Activated CD4-positive, alpha-beta memory T cell treated with anti-CD3 and anti-CD28 coated beads for 36 hours (primary cell): ENCODE measurements at places on chromosomes 16 and 17. TPM values are rescaled to one million over a fixed set of nuclear protein-coding genes. Genes with fewer than 3 reads are reported as not detected.

KCNH6 gene
- not detected for total RNA-seq

NPW gene
- total RNA-seq: 1.3 TPM

DERL2 gene
- total RNA-seq: 57.8 TPM

IKZF3 gene
- 51.2 TPM for total RNA-seq

EVI2A gene
- 25.5 TPM for total RNA-seq

DNA sequence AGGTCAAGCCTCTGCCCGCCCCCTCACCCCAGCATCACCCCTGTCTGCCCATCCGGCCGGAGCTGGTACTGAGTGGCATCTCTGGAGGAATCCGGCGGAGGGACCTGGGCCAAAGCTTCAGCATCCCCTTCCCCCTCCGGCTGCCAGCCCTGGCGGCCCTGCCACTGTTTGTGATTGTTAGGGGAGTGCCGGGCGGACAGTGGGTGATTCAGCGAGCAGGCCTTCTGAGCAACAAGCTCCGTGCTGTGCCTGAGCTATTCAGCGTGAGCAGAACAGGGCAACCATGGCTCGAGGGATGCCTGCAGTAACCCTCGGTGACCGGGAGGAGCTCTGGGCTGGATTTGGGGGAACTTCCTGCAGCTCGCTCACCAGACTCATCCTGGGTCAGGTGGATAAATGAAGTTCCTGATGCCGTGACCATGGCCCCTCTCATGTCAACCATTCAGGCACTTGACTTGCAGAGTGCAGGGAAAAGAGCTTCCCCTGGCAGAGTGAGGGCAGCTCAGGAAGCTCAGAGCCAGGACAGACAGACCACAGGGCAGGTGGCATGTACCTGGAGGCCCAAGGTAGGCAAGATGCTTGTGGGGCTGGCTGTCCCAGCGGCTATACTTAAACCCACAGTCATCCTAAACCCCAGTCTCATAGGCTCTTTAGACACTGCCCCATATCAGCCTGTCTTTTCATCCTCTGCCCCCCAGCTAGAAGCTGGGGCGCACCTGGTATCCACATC is 24.3 kb upstream of the MLKL start:
- peaks cover 4% of the 10 kb centered on the region for H3K27me3 ChIP-seq
- DNase-seq: no peak
- H3K36me3 ChIP-seq: peaks cover 4% of the 10 kb centered on the region

- peaks cover 80% of the 10 kb centered on the region for H3K4me1 ChIP-seq
- peak overlapping the region; percentile 82 for H3K27ac ChIP-seq
- H3K27me3 ChIP-seq: no peaks in the 10 kb centered on the region
- H3K36me3 ChIP-seq: peaks cover 10% of the 10 kb centered on the region
These were observed 96.2 kb downstream of the PRKCA start for GRCh38 chr17:66398617-66399016.

DNA sequence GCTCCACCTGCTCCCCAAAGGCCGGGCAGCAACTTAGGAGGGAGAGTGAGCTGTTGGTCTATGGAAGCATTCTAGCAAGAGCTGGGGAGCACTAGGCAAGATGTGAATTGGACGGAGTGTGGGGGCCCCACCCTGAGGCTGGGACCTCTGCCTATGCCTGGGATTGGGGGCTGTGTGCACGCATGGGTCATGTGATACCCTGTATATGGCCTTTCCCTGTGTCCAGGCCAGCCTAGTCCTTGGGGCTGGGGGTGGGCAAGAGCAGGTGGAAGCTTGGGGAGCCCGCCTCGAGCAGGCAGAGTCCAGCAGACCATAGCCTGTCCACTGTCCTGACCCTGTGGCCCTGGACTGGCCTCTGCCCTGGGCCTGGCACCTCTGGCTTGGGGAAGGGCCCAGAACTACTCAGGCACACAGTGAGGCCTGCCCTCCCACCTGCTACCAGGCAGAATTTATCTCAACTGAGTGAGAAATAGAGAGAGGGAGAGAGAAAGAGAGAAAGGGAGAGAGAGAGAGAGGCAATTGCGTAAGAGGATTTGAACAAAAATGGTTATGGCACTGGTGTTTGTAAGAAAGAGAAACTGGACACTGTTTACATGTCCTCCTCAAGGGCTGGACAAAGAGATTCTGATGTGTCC is 19.1 kb downstream of the PDP2 start:
- no peak overlapping the region for H3K27ac ChIP-seq
- H3K36me3 ChIP-seq: no peaks in the 10 kb centered on the region
- no peaks in the 10 kb centered on the region for H3K27me3 ChIP-seq

DNA sequence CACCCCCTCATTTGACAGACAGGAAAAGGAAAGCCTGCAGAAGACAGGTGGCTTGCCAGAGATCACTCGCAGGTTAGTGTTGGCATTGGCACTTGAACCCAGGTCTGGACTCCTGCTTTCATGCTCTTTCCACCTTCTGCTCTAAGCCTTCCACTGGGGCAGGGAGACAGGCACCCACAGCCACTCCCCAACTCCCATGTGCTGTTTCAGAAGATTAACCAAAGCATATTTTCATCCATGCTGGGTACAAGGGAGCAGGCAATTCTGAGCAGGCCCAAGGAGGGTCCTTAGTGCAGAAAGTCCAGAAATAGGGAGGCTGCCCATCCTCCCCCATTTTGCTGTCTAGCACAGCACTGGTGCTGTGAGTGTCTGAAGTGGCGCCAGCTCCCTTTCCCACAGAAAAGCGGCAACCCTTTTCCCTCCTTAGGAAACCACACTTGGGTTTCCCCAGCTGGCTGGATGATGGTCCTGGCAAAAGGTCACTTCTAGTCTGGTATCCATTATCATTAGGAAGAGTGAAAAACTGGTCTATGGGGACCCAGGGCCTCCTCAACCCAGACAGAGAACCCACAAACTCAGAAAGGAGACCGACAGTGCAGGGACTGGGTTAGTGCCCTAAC is 2.0 kb upstream of the CAVIN1 start:
- H3K4me3 ChIP-seq: no peak overlapping the region
- no peaks in the 10 kb centered on the region for H3K36me3 ChIP-seq
- no peak for DNase-seq
- H3K27me3 ChIP-seq: peaks cover 24% of the 10 kb centered on the region
- H3K27ac ChIP-seq: no peak overlapping the region

- H3K27ac ChIP-seq: no peak within 1 kb of the TSS
- DNase-seq: peak; percentile 89
- peaks cover 4% of the 10 kb centered on the region for H3K27me3 ChIP-seq
- no peaks in the 10 kb centered on the region for H3K36me3 ChIP-seq
- H3K4me1 ChIP-seq: peaks cover 5% of the 10 kb centered on the region
These were observed at the start of gene DBF4B for GRCh38 chr17:44708401-44709263. DBF4B (plus strand) TSS chr17:44708665; CDS start chr17:44708821, 156 bp downstream.

DNA sequence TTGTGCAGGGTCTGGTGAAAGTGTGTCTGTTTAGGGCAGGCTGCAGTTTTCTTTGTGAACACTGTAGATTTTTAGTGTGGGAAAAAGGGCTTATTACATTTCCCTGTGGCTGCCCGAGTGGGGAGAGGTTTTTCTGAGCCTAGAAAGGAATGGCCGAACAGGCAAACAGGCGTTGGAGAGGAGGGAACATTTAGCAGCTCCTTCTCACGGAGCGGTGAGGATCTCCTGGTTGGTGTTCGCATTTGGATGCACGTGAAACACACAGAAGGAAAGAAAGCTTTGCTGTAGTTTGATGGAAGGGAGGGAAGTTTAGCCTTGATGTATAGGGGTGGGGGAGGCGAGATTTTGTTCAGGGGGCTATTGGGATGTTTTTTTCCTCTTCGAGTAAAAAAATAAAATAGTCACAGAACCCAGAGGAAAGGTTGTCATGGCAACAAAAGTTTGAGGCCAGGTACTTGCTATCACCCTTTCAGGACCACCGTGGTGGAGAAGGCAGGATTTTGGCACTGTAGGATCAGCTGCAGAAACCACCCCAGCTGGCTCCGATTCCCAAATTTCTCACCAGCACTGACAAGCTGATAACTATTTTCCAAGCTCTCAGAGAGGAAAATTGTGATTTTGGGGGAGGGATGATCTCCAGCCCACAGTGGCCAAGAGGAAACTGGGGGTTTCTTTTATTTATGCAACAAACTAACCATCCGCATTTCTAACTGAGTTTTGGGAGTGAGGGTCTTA is 3.5 kb downstream of the GSG1L start:
- H3K4me1 ChIP-seq: peaks cover 6% of the 10 kb centered on the region
- no peak overlapping the region for H3K4me3 ChIP-seq
- DNase-seq: no peak
- peaks cover 47% of the 10 kb centered on the region for H3K27me3 ChIP-seq
- H3K27ac ChIP-seq: no peak overlapping the region

- no peak overlapping the region for H3K4me3 ChIP-seq
- H3K27me3 ChIP-seq: peaks cover 2% of the 10 kb centered on the region
- no peaks in the 10 kb centered on the region for H3K36me3 ChIP-seq
These were observed 135.1 kb downstream of the MRM1 start for GRCh38 chr17:36736201-36737156.

DNA sequence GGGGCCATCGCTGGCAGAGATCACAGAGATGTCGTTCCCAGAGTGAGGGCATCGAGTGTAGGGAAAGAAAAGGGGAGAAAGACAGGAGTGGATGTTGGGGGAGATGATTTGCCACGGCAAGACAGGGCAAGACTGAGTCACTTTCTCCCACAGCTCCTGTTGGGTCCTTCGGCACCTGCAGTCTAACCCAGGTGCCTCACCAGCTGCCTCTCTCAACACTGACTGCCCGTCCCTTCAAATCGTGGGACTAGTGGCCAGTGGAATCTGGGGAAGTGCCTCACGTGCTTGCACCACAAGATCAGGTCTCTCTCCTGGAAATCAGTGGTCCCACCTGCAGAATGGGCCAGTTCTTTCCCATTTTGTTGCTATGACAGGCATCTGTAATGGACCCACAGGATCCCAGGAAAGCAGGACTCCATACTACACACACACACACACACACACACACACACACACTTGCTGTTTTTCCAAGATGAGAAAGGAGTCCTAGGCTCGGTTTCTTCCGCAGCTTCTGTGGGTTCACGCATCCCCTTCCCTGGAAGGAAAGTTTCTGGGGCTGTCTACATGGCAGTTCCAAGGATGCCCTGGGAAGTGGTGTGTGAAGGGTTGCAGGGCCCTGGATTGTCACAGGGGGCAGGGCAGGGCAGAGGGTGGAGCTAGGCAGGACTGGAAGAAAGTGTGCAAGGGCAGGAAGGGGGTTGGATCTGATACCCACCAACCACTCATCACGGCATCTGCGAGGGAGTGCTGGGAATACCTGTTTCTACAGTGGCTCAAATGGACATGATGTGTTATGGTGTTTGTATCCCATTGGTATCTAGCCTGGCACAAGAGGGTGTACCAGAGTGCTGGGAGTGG is 10.2 kb upstream of the CBX8 start:
- no peak for DNase-seq
- H3K4me1 ChIP-seq: peaks cover 38% of the 10 kb centered on the region
- peaks cover 72% of the 10 kb centered on the region for H3K27me3 ChIP-seq
- H3K4me3 ChIP-seq: no peak overlapping the region
- H3K36me3 ChIP-seq: peaks cover 2% of the 10 kb centered on the region

GRCh38 chr16:14111713-14112538 is 40.8 kb downstream of the MRTFB start:
- no peak overlapping the region for H3K27ac ChIP-seq
- no peak overlapping the region for H3K4me3 ChIP-seq

GRCh38 chr17:67427424-67427823 is 50.3 kb downstream of the PITPNC1 start:
- H3K4me1 ChIP-seq: peaks cover 65% of the 10 kb centered on the region
- H3K27me3 ChIP-seq: no peaks in the 10 kb centered on the region
- H3K36me3 ChIP-seq: peaks cover 4% of the 10 kb centered on the region

DNA sequence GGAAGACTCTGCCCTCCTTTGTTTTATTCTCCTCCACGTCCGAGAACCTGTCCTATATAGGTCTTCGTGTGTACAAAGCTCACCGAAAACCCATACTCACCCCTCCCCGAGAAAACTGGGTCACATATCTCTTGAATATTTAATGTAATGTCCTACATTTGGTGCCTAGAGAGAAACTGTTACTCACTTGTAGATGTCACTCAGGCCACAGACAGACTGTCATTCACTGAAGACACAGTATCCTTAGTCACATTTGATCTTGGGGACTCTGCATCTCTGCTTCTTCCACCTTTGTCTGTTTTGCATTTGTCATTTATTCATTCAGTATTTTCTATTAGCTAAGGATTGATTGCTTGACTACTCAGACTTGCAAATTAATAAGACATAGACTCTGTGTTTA is 131.8 kb upstream of the TBX2 start:
- no peak overlapping the region for H3K4me3 ChIP-seq
- no peaks in the 10 kb centered on the region for H3K4me1 ChIP-seq
- no peak overlapping the region for H3K27ac ChIP-seq
- H3K36me3 ChIP-seq: no peaks in the 10 kb centered on the region
- H3K27me3 ChIP-seq: no peaks in the 10 kb centered on the region
- no peak for DNase-seq

DNA sequence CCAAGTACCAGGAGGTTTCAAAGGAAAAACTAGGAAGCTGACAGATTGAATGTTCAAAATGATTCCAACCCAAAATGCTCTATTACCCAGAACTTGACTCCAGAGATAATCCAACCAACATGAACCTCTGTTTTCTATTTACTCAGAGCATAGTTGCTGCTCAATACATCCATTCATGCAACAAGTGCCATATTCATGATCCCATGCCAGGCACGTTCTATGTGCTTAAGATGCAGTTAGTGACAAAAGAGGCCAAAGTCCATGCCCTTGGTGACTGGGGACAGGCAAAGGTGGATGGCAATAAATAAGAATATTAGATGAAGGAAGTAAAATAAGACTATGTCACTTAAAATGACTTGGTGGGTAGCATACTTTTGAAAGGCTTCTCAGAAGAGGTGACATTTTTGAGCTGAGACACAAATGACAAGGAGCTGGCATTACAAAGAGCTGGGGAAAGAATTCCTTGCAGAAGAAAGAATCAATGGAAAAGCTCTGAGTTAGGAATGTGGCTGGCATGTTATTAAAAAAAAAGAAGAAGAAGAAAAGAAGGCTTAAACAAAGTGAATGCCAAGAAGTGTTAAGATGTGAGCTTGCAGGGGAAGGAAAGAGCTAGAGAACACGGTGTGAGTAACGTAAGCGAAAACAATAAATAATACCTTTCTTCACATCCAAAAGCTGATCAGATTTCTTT is 34.5 kb downstream of the TOX3 start:
- no peaks in the 10 kb centered on the region for H3K36me3 ChIP-seq
- DNase-seq: no peak
- no peaks in the 10 kb centered on the region for H3K27me3 ChIP-seq
- no peak overlapping the region for H3K4me3 ChIP-seq
- H3K27ac ChIP-seq: no peak overlapping the region

GRCh38 chr17:42989726-42990652 is 8.2 kb upstream of the RPL27 start:
- no peaks in the 10 kb centered on the region for H3K4me1 ChIP-seq
- peaks cover 51% of the 10 kb centered on the region for H3K36me3 ChIP-seq
- no peak for DNase-seq
- no peak overlapping the region for H3K27ac ChIP-seq
- H3K4me3 ChIP-seq: no peak overlapping the region

DNA sequence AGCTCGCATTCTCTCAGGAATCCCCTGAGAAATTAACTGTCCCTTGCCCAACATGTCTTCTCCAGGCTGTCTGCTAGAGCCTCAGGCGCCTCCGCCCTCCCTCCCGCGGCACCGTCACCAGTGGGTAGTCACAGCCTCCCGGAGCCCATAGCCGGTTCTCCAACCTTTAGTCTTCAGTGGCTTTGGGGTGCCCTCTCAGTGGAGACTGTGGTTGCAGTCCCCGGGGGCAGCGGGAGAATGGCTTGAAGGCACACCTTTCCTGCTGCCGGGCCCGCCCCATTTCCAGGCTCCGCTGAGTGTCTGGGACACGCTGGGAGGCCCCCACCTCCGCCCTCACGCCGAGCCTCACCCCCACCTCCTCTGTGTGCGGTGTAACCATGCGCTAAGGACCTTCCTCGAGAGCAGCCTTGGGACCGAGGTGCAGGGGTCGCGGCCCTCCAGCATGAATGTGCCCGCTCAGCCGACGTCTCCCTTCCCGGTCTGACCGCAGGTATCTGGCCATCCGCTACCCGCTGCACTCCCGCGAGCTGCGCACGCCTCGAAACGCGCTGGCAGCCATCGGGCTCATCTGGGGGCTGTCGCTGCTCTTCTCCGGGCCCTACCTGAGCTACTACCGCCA is 1.7 kb downstream of the GALR2 start:
- peaks cover 38% of the 10 kb centered on the region for H3K27me3 ChIP-seq
- peaks cover 4% of the 10 kb centered on the region for H3K36me3 ChIP-seq
- peak overlapping the region; percentile 40 for H3K4me3 ChIP-seq
- peak; percentile 17 for DNase-seq
